ENCODE measurements at places on chromosomes 6 and 20.

GRCh38 chr6:12129523-12129922 is 117.4 kb downstream of the HIVEP1 start:
- DNase-seq = no peak

DNA sequence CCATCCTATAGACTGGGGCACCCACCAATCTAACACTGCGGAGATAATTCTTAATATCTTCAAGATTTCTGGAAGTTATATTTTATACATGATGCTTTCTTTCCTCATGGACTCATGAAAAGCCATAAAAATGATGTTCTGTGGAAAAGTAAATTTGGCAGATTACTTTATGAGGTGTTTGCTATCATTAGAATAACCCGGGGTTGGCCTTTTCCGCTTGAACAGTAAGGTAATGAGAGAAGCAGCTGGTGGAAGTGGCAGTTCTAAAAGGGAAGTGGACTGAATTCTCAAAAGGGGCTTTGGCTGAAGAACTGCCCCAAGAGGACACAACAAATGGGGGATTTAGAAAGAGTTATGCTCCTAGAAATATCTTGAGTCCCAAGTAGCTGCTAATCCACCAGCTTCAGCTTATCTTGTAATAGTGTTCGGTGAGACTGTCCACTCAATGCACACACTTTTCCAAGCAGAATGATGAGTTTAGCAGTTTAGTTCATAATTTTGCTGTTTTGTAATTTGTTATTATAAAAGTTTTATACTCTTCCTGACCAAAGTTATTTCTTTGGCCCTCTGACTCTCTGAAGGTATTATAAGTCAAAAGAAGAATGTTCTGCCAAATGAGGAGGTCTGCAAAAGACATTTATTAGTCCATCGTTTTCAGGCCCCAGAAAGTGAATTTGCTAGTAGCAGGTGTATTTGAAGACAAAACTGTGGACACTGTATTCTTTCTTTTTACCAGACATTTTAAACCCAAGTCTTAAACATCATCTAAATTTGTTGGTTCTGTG is 2.9 kb downstream of the ISM1 start:
- no peak for DNase-seq

DNA sequence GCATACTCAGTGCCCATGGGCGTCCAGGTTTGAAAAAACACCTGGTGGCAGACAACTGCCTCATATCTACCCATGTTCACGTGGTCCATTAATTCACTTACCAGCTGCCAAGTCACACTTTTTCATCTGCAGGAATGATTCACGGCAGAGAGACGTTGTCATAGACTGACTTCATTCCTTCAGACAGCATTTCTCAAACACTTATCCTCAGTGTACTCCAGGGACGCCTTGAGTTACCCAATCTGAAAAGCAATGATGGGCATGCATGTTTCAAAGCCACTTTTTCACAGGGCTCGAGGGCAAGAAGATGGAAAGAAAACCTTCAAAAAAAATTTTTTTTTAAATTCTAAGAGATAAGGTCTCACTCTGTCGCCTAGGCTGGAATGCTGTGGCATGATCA is 6.0 kb downstream of the MMP24OS start:
- DNase-seq = no peak

- no peak for DNase-seq
Observed at GRCh38 chr20:732727-733126, 35.6 kb downstream of the SLC52A3 start.

GRCh38 chr20:5789827-5790226 is 39.6 kb downstream of the SHLD1 start:
- DNase-seq = no peak
